ENCODE measurements at places on chromosomes 16 and 17.
A peak's percentile ranks its signal among the peaks of the same experiment; 100 is the strongest.

DNA sequence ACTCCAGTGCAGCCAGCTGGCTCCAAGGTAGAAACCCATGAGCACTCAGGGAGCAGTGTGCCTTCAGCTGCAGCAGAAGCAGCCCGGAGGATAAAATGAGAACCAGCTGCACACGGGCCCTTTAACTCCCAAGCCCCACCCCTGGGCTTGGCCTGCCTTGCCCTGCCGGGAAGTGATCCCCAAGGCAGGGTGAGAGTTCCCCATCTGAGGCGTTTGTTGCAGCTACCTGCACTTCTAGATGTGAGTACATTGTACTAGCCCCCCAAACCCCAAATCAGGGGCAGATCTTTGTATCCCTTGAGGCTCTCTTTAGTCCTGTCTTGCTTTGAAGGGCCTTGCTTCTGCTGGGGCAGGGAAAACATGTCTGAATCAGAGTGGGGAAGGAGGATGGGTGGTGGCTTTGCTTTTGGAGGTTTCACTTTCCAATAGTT lies at the start of gene MVP:
Gene MVP (plus strand): TSS at position 192 of the 431 bp plus-strand sequence. CDS start 10,088 bp downstream, outside the sequence.
- DNase-seq = peak; percentile 36

- no peak for DNase-seq
These were observed 78.0 kb downstream of the YPEL2 start for GRCh38 chr17:59409336-59410048.

- no peak for DNase-seq
These were observed 26.8 kb upstream of the PRKCA start for GRCh38 chr17:66275651-66276050.

GRCh38 chr16:65294165-65294564 lies 172.3 kb upstream of the CDH11 start:
- DNase-seq = no peak

- no peak for DNase-seq
These were observed 122.9 kb downstream of the ABCA8 start for GRCh38 chr17:68832109-68832802.

DNA sequence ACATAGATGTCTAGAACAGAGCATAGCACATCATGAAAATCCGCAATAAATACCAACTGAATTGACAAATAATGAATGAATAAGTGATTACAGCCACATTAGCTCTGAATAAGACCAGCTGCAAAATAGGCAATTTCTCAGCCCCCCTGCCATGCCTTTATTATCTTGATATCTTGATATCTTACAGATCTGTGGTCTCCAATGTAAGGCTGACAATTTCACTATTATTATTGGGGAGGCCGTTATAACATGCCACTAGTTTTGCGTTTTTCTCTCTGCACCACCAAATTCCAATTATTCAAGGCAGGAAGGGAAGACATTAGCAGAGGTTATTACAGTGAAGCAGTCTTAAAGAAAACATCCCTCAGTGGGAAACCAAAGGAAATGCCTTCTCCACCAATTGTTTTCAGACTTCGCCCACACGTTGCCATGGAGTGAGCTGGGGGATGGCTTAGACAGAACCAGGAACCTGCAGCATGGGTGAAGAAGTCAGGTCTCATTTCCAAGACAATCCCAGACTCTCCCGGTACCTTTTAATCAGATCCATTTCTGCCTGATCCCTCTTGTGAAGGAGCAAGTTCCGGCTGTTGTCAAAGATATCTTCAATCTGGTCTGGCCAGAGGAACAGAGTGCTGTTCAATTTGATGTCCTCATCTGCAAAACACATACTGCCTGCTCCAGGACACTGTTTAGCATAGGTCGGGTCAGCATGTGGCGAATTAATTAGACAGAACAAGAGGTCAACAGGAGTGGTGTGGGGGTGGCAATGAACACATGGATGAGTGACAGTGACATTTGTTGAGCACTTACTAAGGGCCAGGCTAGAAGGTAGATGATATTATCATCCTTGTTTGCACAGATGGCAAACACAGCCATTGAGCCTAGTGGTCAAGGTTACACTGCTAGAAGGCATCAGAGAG lies 46.4 kb downstream of the DNAH3 start:
- no peak for DNase-seq

GRCh38 chr16:83967838-83968305 lies at the start of gene NECAB2:
TSS of gene NECAB2 (plus strand) at chr16:83968244. CDS start at chr16:83968649, 405 bp downstream.
- DNase-seq = no peak

GRCh38 chr17:34024806-34025551 lies 230.1 kb upstream of the CCL2 start:
- no peak for DNase-seq

DNA sequence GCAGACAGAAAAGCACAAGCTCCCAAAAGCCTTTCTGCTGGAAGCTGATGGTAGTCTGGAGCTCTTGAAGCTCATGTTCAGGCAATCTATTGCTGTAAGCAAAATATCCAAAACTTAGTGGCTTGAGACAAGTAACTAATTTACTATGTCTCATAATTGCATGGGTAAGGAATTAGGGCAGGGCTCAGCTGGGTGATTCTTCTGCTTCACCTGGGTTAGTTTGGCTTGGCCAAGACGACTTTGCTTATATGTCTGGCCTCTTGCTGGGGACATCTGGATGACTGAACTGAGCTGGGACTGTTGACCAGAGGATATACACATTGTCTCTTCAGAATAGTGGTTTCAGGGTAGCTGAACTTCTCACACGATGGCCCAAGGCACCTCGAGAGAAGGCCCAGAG lies 96.8 kb upstream of the WSCD1 start:
- DNase-seq = no peak

- no peak for DNase-seq
These were observed 8.1 kb upstream of the PMP22 start for GRCh38 chr17:15273141-15273793.

DNA sequence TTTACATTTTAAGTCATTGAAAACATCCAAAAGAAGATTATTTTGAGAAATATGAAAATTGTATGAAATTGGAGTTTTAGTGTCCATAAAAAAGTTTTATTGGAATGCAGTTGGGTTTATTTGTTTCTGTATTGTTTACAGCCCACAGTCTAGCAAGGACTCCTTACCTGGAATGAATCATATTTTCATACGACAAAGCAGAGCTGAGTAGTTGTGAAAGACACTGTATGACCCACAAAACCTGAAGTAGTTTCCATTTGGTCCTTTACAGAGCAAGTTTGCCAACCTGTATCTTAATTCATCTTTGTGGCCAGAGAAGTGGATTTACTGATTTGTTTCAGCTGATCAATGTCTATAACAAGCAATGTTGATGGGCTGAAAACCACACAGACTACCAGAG lies 10.3 kb downstream of the CCL18 start:
- DNase-seq = no peak

- DNase-seq = no peak
These were observed 80.3 kb downstream of the EFCAB13 start for GRCh38 chr17:47404006-47404405.

- no peak for DNase-seq
These were observed 89.9 kb upstream of the EEF2KMT start for GRCh38 chr16:5187402-5187952.

DNA sequence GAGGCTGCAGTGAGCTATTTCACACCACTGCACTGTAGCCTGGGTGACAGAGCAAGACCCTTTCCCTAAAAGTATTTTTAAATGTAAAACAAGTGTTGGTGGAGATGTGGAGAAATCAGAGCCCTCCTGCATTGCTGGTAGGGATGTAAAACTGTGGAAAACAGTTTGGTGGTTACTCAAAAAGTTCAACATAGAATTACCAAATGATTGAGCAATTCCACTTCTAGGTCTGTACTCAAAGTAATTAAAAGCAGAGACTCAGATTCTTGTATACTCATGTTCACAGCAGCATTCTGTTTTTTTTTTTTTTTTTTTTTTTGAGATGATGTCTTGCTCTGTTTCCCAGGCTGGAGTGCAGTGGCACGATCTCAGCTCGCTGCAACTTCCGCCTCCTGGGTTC lies 141.8 kb downstream of the PITPNC1 start:
- no peak for DNase-seq

DNA sequence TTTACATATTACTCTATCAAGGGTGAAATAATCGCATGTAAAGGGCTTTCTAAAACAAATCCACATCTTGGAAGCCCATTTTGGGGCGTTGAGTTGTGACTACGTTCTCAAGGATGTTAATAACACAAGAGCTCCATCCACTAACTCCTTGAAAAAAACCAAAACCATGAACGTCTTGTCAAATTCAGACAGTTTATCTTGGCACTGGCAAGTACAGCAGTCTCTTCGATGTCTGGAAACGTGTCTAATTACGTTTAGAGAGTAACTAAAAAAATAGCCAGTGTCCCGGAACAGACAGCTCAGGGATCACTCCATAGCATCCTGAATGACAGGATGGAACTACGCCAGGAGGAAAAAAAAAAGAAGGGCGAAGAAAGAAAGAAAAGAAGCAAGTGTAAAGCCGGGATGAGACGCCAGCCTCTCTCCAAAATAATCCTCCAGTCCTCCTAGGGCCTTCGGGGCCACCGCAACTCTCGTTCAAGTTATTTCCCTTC lies 954 bp downstream of the MYO1D start:
- DNase-seq = no peak

DNA sequence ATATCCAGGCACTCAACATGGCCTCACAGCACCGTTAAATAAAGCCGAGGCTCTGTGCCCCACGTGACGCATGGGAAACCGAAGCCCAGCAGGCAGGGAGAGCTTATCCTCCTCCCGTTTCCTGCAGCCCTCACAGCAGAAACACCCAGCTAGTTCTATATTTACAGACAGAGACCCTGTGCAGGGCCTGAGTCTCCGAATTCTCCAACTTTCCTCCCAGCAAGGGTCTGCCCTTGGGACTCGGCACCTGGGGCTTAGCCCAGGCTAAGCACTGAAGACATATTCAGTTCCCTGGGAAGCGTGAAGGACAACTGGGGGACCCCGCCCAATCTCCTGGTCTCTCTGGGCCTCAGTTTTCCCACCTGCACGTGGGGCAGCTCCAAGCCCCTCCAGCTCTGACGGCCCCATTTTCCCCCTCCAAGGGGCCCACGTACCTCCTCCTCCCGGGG lies 29.2 kb downstream of the TRPV3 start:
- DNase-seq = no peak

DNA sequence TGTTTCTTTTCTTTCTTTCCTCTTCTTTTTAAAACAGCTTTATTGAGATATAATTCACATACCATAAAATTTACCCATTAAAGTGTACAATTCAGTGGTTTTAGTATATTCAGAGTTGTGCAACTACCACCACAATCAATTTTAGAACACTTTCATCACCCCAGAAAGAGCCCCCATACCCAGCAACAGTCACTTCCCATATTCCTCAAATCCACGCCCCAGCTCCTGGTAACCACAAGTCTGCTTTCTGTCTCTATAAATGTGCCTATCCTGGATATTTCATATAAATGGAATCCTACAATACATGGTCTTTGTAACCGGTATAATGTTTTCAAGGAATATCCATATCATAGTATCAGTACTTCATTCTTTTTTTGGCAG lies 19.4 kb downstream of the RARA start:
- no peak for DNase-seq

DNA sequence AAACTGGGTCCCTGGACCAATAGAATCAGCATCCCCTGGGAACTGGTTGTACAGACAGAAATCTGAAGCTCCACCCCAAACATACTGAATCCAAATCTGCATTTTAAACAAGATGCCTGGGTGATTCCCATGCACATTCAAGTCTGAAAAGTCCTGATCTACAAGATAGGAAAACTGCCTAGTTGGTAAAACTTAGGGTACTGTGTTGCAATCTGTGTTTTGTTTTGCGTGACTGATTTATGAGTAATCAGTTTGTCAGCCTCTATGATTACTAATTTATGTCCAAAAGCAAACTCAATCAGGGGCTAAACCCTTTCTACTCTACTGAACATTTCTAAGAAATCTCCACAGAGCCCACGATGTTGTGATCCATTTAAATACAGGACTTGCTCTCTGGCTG lies 103.8 kb downstream of the YPEL2 start:
- no peak for DNase-seq

GRCh38 chr17:75430159-75430974 lies 24.9 kb upstream of the GRB2 start:
- no peak for DNase-seq

- DNase-seq = no peak
These were observed 66.3 kb upstream of the CDH8 start for GRCh38 chr16:62102588-62102987.

DNA sequence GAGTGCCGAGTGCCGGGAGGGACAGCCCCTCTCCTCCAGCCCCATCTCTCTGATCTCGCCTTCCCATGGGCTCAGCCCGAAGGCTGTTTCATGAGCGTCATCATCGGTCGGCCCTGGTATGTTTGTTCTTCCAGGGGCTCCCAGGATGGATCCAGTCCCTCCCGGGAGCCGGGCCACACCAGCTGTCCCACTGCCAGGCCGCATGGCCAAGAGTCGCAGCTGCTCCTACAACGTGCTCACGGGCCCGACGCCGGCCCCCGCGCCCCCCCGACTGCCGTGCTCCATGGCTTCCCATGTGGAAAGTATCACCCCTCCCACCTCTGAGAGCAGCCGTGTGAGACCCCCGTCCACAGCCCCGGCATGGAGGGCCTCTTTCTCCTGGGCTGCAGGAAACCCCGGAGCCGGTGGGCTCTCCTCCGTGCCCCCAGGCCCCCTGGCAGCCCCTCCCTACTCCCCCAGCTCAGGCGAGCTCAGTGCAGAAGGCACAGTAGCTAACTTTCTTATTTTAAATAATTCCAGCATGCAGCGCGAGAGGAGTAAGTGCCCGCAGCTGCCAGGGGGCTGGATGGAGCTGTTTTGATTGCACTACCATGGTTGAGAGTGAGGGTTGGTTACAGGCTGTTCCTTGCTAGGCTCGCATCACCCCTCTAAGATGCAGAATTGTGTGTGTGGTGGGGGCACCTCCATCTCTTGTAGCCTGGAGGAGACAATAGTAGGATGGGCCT lies 26.6 kb upstream of the GSE1 start:
- DNase-seq = no peak

DNA sequence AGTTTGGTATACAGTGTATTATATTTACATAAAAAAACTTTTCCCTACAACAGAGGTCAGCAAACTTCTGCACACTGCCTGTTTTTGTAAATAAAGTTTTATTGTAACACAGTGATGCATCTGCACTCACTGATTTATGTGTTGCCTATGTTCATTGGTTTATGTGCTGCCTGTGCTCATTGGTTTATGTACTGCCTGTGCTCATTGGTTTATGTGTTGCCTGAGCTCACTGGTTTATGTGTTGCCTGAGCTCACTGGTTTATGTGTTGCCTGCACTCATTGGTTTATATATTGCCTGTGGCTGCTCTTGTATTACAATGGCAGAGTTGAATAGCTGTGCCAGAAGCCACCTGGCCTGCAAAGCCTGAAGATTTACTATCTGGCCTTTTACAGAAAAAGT lies 81.6 kb downstream of the MYH11 start:
- no peak for DNase-seq

DNA sequence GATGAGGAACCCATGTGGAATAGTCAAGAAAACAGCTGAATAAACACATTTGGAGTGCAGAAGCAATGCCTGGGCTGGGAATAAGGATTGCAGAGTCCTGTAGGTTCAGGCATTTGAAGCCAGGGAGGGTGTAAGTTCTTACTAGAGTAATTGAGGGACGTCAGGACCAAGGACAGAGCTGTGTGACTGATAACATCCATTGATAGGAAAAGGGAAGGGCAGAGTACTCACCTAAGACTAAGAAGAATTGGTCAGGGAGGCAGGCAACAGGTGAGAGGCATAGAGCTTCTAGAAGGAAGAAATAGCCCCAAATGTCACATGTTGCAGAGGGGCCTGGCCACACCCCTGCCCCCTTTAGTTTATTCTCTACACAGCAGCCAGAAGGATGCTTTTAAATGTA lies 79.8 kb upstream of the TMEM132E start:
- no peak for DNase-seq

GRCh38 chr16:53822936-53823529 lies 119.1 kb downstream of the FTO start:
- no peak for DNase-seq

GRCh38 chr16:77374384-77374783 lies 60.5 kb downstream of the ADAMTS18 start:
- no peak for DNase-seq

GRCh38 chr17:39018267-39019134 lies 51.3 kb upstream of the FBXO47 start:
- DNase-seq = peak; percentile 11
